Occipital lobe (tissue), 3 donors: ENCODE measurements at places on chromosomes 2 and 18. TPM values are rescaled to one million over a fixed set of nuclear protein-coding genes. Genes with fewer than 3 reads are reported as not detected.

DNA sequence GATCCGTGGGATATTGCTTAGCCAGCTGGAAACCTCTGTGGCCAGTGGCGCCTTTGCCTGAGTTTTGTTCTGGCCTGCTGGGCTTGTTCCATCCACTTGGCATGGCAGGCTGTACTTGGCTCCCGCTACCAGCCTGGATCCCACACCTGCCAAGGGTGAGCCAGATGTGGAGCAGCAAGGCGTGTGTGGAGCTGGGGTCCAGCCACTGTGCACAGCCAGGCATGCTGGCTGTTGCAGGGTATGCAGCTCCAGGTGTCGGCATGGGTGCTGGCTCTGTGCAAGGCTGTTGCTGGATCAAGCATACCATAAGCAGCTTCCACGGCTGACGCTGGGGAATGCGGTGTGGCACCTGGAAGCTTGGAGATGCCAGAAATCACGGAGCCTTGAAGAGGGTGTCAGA lies 34.5 kb downstream of the PTPN4 start:
- no peak for DNase-seq

- no peak for DNase-seq
Observed at GRCh38 chr2:201807452-201807999, 1.2 kb downstream of the CDK15 start.

DNA sequence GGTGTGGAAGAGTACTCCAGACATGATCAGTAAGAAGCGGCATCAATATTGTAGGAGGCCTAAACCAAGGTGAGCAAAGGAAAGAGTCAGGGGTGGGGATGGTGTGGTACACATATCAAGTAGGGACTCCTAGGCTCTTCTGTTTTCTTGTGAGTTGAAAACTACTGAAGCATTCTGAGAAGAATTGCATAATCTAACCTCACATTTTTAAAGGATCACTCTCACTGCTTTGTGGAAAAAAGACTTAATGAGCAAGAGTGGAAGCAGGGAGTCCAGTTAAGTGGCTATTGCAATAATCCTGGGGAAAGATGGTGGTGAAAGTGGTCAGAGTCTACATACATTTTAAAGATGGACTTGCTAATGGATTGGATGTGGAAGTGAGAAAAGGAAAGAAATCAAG lies 899.5 kb upstream of the FAM98A start:
- no peak for DNase-seq

GRCh38 chr2:233917116-233917515 lies at the start of gene TRPM8:
TRPM8 (plus strand) TSS chr2:233917373; CDS start chr2:233926538, 9,165 bp downstream.
- no peak for DNase-seq

- DNase-seq = no peak
Observed at GRCh38 chr18:38752430-38752829, 1186.8 kb upstream of the CELF4 start.

GRCh38 chr2:28269019-28269784 lies 123.5 kb upstream of the FOSL2 start:
- no peak for DNase-seq

DNA sequence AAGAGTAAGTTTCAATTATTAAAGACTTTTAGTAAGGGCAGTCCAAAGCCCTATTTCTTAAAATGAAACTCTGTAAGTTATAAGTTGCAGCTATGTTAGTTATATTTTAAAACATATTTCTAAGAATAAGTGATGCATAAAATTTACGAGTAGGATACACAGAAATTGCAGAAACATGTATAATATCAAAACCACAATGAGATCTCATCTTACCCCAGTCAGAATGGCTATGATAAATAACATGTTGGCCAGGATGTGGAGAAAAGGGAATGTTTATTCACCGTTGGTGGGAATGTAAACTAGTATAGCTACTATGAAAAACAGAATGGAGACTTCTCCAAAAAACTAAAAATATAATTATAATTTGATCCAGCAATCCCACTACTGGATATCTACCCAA lies 201.2 kb downstream of the CBLN2 start:
- DNase-seq = no peak

DNA sequence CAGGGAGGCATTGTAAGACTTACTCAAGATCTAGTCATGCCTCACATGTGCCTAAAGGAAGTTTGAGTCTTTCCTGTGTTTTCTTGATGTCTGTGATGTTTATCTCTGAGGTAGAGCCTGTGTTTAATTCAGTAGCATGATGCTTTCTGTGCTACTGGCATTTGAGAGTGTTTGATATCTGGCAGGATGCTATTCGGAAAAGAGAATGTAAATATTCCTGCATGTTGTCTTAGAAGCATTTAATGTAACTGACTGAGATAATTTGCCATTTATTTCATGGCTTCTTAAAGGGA lies 58.8 kb downstream of the GREB1L start:
- DNase-seq = no peak

DNA sequence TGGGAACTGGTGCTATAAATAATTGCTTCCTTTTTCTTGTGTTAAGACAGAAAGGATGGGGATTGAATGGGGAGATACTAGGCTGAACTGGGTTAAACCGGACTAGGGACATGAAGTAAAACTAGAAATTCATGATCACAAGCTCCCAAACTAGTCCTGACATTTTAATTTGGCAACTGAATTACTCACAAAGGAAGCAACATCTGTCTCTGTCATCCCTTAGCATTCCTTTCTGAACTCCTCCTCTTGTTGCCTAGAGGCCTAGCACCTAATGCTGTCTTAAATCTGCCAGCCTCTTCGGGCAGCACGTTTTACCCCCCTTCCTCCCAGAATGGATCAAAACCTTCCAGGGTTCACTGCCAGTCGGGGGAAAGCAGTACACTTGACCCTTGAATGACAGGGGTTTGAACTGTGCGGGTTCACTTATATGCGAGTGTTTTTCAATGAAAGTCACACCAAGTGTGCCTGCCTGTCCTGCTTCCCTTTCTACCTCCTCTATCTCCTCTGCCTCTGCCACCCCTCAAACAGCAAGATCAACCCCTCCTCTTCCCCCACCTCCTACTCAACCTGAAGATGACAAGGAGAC lies 8.2 kb downstream of the KCTD1 start:
- DNase-seq = no peak

GRCh38 chr2:105876191-105876590 lies 131.5 kb downstream of the NCK2 start:
- DNase-seq = no peak

GRCh38 chr18:7082671-7083070 lies 34.9 kb downstream of the LAMA1 start:
- no peak for DNase-seq

- no peak for DNase-seq
Observed at GRCh38 chr2:64250751-64251423, 106.7 kb upstream of the PELI1 start.

DNA sequence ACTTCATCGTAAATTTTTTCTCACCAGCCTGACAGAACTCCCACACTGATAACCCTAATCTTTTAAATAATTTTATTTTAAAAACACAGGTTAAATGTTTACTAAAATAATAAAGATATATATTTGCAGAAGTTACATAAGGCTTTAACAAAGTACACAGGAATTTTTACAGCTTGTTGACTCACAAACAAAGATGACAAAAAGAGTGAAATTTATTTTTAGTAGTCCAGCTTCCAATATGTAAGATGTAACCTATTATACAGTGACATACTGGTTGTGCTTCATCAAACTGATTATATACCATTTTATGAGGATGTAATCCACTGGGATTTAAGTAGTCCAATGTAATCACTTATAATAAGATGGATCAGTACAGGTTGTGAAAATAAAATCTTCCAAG lies 348.9 kb upstream of the SLC39A10 start:
- DNase-seq = no peak

- DNase-seq = no peak
Observed at GRCh38 chr2:196284866-196285557, 113.6 kb upstream of the STK17B start.

DNA sequence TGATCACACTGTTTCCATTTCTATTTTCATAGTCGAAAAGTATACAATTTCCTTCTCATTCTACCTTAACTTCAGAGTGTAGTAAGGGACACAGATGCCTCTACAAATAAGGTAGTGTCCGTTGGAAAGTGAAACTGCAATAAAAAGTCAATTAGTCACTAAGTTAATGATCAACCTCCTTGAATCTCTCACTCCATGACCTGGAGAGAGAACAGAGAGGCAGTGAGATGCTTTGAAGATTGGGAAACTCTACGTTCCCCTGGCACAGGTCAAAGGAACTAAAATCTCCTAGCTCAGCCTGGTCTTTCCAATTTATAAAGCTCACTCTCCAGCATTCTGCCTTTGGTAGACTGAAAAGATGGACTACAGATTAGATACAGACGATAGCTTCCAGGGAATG lies 153.8 kb upstream of the ACAA2 start:
- DNase-seq = no peak

DNA sequence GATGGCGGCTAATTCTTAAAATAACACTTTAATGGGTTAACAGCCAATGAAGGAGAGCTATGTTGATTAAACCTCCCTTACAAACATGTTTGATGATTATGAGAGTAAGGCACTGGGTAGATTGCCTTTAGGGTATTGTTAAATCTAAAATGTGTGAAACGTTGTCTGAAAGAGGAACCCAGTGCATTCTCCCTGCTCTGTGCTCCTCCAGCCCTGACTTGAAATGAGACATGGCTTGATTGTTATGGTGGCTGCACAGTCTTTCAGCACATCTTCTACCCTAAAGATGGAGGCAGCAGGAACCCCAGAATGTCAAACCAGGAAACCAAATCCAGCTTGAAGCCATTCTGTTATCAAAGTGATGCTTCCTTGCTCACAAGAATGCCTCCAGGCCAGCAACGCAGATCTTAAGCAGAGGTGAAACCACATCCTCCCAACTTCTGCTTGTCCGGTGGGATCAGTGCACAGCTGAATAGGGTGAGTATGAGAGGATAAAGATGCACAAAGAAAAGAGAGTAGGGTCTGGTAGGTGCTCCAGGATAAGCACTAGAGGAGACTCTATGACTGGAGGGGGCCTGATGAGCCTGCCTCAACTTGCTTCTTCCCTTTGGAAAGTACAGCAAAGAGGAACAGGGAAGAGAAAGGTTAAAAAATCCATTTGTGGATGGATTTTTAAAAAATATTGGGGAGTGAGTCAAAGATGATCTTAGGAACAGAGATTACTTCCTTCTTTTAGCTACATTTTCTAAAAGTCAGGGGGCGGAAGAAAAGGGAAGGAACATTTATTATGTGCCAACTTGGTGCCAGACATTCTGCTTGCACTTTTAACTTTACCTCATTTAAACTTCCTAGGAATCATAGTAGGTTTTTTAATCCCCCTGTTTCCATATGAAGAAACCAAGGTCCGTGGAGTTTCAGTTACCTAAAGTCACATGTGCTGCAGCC lies 523.0 kb downstream of the TXNL1 start:
- DNase-seq = no peak

DNA sequence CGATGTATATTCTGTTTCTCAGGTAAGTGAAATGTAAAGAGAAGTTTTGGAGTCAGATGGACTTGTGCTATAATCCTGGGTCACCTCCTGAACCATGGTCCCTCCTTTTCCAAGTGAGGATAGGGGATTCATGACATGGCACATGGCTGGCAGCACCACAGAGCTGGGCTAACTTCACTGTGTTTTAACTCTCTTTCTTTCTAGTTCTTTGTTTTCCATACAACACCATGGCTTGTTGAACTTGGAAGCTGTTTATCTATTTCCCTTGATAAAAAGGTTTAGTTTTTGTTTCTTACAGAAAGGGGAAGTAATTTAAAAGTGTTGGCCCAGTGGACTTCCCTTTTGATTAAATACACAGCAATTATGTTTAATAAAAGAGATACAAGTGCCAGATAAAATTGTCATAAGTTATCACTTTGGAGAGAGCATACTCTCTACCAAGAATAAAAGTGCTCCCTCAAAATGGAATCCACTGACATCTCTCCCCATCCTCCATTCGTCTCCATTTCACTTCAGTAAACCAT lies 90.4 kb downstream of the PLCL1 start:
- no peak for DNase-seq

DNA sequence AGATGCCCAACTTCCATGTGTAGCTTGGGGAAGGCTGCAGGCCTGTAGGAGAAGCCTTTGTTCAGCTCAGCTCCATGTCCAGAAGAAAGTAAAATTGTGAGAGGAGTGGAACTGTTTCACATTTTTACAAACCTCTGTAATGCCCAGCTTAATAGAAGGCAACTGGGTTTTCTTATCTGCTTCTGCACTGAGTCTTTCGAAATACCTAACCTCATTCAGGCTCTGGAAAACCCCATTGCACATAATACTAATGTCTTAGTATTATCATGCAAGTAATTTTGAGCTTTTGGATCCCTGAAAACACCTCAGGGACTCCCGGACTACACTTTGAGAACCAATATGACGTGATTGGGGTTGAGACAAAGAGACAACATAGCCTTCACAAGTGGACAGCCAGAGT lies 5.8 kb downstream of the SMIM21 start:
- no peak for DNase-seq

DNA sequence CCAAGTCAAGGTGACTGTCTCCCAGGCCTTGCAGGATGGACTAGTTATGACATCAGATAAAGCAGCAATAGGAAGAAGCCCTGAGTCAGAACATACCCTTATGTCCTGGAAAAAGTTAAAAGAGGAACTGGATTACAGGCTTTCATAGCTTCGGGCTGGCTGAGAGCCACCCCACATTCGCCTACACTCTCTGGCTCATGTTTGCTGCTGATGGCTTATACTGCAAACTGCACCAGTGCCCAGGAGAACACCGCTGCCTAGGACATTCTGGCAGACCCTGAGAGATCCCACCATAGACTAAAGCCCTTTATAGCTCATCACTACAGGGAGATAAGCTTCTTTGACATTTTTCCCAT lies 20.3 kb downstream of the SLC8A1 start:
- DNase-seq = peak; percentile 24

DNA sequence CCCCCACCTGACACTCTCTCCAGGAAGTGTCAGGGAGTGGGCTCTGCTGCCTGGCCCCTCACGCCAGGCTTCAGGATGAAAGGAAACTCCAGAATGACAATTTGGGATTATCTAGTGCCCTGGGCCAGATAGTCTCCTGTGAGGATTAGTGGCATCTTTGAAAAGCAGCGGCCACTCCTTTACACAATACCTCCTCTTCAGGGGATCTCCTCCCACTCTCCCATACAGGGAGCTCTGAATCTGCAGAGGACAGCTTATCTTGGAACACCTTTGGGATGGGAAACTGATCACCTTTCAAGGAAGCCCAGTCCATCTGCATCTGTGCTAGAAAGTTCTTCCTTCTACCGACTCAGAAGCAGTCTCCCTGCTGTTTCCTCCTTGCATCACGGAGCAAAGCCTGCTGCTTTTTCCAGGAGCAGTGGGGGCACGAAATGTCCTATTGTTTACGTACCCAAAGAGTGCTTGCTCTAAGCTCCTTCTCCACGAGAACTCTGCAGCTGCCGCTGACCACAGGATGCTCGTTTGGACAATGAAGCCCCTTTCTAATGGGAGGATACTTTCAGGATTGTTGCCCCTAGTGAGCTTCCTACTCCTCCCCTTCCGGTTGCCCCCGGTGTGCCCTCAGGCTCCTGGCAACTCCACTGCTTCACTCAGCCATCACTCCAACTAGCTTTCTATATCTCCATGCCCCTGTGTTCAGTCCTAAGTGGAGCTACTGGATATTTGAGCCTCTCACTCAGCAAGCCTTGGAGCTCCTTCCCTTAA lies 31.5 kb downstream of the SIX3 start:
- no peak for DNase-seq

Gene ABCB11
- total RNA-seq = 0.16 TPM

Gene GKN1
- total RNA-seq = not detected

Gene NCKAP1
- total RNA-seq = 244 TPM

Gene DAPL1
- total RNA-seq = not detected

Gene CHRNG
- total RNA-seq = 0.16 TPM

Gene KCNG3
- total RNA-seq = 0.16 TPM
